Stimulated activated CD4-positive, alpha-beta T cell treated with anti-CD3 and anti-CD28 coated beads, TNF-alpha, amount 100 ng/mL, for 24 hours (primary cell): ENCODE measurements at places on chromosomes 7 and 10.

- no peak for DNase-seq
Observed at GRCh38 chr7:151572136-151572535, 52.4 kb upstream of the RHEB start.

DNA sequence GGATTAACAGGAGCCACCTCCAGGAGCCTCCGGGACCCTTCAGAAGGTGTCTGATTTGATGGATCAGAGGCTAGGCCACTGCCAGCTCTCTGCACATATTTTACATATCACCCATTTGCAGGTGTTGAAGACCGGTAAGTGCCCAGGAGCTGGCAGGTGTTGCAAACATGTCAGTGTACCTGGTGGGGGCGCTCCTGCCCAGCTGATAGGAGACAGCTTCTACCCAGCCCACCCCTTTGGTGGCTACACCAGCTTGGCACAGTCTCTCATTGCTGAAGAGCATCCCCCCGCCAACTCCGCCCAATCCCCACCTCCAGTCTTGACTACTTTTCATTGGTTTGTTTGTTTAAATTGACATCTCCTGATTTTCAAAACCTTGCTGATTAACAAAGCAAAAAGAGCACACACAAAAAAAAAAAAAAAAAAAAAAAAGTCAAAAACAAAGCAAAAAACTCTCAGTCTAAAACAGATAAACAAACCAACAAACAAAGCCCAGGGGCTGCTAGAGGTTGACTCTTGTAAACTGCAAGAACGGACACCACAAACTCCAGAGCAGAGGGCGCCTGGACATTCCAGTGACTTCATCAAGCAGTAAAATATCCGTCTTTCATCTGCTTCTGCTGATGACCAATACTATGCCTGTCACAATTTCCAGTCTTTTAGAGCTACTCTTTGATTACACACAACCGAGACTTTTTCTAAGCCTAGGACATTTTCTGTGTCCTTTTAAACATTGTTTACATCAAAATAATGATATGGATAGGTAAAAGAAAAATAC, 275.3 kb downstream of the NRG3 start:
- DNase-seq, result no peak

DNA sequence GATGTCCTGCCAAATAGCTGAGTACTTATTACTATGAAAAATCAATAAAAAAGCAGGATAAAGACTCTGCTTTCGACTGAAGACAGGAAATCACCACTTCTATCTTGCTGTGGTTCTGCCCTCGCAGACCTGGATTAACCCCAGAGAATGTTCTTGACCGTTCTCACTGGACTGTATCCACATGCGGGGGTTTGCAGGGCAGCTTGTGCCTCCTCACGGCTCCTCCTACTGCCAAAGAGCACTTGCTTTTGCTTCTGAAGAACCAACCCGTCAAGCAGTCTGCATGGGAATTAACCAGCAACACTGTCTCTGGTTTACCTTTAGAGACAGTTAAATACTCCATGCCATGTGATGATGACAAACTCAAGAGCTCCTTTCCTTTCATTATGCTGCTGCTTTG, 184.0 kb downstream of the GFRA1 start:
- DNase-seq, result no peak

GRCh38 chr7:99104631-99105030, 39.3 kb downstream of the SMURF1 start:
- no peak for DNase-seq

GRCh38 chr7:26919906-26920493, 55.6 kb upstream of the SKAP2 start:
- no peak for DNase-seq

GRCh38 chr7:27134392-27134791, 3.8 kb upstream of the HOXA4 start:
- DNase-seq, result no peak

DNA sequence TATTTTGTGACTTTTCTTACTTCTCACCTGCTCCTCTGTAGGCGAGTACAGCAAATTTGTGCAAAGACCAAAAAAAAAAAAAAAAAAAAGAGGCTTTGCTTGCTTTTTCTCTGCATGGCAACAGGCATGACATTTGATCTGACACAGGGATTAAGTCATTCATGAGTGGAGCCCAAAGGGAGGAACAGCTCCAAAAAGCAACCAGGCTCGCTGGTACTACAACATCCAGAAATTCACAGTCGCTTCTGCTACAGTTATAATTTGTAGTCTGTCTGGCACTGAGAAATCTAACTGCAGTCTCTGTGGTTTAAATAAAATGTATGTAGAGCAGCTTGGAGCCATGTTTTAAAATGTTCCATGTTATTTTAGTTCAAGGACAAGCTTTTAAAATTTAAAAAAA, 31.7 kb downstream of the MKX start:
- DNase-seq, result no peak

DNA sequence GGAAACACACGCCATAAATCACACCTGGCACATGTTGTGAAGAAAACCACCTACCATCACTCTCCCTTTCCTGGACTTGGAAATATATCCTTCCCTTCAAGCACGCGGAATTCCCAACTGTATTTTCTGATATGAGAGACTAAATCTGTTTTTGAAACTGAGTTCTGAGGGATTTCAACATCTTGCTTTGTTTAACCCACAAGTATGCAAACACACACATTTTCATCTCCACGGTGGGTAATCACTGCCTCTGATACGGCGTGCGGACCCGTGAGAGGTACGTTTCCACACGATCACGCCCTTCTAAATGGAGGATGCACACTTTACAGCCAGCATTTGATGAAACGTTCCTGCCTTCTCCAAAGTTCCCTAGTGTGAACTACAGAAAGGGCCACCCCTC, 83.4 kb downstream of the ZRANB1 start:
- no peak for DNase-seq

- no peak for DNase-seq
Observed at GRCh38 chr7:21067216-21067615, 280.5 kb upstream of the SP8 start.

GRCh38 chr10:46545861-46546590, 10.4 kb downstream of the GPRIN2 start:
- DNase-seq, result no peak

DNA sequence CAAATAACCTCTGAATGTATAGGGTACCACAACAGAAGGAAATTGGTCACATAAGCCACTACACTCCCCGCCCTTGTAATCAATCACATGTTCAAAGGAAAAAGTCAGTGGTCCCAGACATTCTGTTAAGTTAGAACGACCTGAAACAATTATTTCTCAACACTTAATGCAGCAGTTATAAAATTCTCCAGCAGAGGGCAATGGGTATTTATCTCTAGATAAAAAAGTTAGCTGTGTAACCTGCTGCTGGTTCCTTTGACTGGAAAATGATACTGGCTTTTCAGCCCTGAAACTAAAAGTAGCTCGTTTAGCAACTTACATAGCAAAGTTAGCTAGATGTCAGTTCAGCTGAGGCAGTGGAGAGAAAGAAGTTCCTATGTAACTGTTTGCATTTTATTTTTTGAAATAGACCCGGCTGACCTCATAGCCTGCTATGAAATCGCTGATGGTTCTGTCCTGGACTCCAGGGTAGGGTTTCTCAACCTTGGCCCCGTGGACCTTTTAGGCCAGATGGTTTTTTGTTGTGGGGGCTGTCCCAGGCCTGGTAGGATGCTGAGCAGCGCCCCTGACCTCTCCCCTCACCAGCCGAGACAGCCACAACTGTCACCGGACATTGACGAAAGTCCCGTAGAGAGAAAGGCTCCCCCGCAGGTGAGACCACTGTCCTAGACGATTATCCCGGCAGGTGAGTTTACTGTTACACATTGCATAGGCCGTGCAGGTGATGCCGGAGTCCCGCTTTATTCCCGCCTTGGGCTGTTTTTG, 40.2 kb upstream of the PROSER2 start:
- no peak for DNase-seq

DNA sequence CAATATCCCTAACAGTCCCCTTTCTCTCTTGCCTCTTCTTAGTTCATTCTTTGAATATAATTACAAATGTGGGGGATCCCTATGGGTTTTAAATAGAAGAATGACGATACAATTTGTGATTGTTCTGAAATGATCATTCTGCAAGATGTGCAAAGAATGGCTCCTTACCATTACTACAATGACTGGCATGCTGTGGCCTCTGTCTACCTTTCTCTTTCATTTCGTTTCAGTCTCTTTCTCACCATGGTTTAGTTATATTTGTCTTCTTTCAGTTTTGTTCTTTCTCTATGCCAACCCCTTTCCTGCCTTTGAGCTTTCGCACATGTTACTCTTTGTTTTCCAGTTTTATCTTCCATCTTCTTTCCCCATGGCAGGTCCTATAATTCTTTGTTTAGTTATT, 176.5 kb downstream of the SUGCT start:
- no peak for DNase-seq

DNA sequence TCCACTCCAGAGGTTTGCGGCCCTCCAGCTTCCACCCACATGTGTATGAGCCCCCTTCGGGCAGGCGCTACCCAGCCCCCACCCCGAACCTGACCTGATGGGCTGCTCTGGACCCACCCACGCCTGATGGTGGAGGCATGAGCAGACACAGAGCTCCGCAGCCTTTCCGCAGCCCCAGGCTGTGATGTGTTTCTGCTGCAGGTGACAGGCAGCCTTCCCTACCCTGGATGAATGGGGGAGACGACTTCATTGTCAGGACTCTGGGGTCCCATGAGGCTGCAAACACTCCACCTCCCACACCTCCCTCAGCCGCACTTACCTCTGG, 61.2 kb downstream of the OAT start:
- DNase-seq, result no peak

- DNase-seq, result no peak
Observed at GRCh38 chr7:112238852-112239610, 32.5 kb downstream of the ZNF277 start.

DNA sequence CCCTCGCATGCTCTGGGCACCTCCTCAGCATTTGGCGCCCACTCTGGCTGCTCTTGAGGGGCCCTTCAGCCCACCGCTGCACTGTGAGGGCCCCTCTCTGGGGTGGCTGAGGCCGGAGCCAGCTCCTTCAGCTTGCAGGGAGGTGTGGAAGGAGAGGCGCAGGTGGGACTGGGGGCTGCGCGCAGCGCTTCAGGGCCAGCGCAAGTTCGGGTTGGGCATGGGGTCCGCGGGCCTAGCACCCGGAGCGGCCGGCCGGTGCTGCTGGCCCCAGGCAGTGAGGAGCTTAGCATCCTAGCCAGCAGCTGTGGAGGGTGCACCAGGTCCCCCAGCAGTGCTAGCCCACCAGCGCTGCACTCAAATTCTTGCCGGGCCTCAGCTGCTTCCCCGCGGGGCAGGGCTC, 305.6 kb upstream of the ANKRD30A start:
- no peak for DNase-seq

- no peak for DNase-seq
Observed at GRCh38 chr10:15723803-15724202, 4.1 kb upstream of the ITGA8 start.

- no peak for DNase-seq
Observed at GRCh38 chr7:949021-949934, 5.2 kb downstream of the ADAP1 start.

GRCh38 chr7:150744041-150744656, 6.9 kb downstream of the GIMAP5 start:
- no peak for DNase-seq

DNA sequence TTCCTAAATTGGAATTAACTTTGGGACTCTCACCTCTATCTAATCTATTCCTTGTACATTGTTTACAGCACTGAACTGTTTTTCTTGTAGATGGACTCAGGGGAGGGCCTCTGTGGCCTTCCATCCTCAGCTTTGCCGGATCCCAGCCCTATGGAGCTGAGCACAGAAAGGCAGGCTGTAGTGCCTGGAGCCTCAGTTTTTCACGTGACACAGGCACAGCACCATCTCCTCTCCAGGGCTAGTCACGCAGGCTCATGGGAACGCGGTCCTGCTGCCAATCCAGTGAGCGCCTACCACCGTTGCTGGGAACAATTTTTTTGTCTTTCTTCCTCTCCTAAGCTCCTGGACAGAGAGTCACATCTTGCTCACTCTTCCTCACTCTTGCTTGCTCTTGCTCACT, 75.6 kb upstream of the DDC start:
- DNase-seq, result no peak

GRCh38 chr10:44356139-44357022, 28.5 kb downstream of the CXCL12 start:
- DNase-seq, result no peak

GRCh38 chr7:42495256-42495655, 258.2 kb upstream of the GLI3 start:
- DNase-seq, result no peak

GRCh38 chr7:114977277-114977676, 55.4 kb downstream of the MDFIC start:
- DNase-seq, result no peak

DNA sequence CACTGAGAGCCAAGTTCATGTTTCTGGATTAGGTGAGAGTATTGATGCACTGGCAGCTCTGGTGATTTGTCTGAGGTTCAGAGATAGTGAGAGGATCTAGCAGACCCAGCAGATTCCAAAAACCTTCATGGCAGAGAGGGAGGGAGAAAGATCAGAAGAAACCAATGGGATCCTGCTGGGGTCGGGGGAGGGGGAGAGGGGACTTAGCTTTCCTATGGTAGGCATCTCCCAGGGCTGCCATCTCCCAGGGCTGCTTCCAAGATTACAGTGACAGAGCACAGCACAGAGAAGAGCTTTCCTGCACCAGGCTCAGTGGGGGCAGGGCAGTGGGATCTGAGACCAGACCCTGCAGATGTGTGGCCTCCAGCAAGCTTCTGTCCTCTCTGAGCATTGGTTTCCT, 76.8 kb upstream of the GDF10 start:
- no peak for DNase-seq

- no peak for DNase-seq
Observed at GRCh38 chr10:69060127-69060798, 27.6 kb upstream of the SRGN start.
